Stimulated activated CD4-positive, alpha-beta T cell treated with anti-CD3 and anti-CD28 coated beads, Interleukin-2, amount 100 ng/mL, for 48 hours (primary cell): ENCODE measurements at places on chromosomes 7 and 10.

DNA sequence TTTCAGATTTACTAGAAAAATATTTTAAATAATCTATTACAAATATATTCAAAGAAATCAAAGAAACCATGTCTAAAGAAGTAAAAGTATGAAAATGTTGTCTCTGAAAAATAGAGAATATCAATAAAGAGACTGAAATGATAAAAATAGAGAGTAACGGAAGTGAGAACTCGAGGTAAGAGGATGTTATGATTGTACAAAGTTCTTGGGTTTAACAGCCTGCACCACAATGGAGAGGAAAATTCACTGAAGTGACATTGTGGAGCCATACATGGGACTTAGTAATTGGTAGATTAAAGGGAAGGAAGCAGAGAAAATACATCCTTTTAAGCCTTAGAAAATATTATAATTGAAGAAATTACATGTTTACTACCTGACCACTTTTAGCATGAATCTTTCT, 77.9 kb downstream of the THSD7A start:
- DNase-seq = no peak

DNA sequence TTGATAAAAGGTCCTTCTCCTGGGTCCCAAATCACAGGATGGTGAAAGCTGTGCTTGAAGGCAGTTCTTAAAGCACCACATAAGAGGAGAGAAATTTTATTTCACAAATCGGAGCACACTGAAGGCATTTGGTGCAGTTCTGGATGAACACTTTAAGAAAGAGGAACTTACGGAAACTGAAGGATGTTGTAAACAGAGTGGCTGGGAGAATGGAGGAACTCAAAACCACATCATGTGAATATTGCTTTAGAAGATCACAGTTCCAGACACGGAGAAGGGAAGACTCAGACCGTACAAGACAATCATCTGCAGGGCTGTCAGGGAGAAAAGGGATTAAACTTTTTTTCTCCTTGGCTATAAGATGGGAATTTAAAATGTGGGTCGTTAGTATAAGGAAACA, 9.0 kb upstream of the GPR141 start:
- no peak for DNase-seq

DNA sequence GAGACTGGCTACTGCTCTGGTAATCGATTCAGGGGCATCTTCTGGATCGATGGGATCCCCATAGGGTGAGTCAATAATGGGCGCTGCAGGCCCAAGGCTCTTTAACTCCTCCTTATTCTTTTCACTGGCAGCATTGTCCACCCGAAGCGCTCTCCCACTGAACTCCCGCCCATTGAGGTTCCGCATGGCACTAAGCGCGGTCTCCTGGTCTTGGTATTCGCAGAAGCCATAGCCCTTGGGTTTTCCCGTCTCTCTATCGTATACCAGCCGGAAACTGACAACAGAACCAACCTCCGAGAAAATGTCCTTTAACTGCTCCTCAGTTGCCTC, 285 bp downstream of the CSTF2T start:
- no peak for DNase-seq

- no peak for DNase-seq
These were observed 5.5 kb upstream of the OPN4 start for GRCh38 chr10:86648704-86649427.

- no peak for DNase-seq
These were observed 103.2 kb upstream of the CYP26C1 start for GRCh38 chr10:92957223-92958010.

DNA sequence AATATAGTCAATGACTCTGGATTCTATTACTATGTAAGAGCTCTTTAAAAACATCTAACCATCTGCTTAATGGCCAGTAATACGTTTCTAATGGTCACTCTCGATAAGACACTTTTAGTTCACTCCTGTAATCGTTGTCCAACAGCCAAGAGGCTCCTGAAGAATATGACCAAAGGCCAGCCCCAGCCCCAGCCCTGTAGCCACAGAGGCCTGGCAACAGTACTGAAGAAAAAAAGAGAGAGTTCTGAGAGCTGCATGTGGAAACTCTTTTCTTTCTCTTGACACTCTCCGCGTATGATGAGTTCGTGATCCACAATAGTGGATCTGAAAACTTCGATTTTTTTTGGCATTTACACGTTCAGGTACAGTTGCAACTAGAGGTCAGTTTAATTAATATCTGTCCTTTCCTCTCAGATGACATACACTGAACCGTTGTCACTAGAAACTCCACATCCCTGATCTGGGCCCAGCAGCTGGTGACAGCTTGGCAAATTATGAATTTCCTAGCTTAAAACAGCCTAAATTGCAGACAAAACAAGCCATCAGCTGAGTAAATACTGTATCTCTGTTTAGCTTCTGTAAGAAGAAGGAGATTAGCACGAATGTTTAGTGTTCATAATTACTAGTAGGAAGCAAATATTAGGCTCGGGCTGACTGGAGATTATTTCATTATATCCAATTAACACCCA, 456.7 kb downstream of the LRMDA start:
- no peak for DNase-seq

DNA sequence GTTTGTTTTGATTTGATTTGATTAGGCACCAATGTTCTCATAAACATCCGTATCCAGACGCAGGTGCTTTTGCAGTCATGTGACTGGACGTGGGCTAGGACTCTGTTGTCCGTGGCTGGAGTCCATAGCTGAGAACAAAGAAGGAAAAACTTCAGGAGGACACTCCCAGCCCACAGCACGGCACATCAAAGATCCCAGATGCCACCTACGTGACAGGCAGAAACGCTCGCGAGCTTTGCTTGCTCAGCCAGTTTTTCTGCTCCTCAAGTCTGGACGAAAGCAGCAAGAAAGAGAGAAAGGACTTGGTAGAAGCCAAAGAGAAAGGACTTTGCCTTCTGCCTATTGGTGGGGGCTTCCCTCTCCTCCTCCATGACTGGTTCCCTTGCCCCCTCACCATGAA, 6.9 kb upstream of the ZKSCAN1 start:
- no peak for DNase-seq

DNA sequence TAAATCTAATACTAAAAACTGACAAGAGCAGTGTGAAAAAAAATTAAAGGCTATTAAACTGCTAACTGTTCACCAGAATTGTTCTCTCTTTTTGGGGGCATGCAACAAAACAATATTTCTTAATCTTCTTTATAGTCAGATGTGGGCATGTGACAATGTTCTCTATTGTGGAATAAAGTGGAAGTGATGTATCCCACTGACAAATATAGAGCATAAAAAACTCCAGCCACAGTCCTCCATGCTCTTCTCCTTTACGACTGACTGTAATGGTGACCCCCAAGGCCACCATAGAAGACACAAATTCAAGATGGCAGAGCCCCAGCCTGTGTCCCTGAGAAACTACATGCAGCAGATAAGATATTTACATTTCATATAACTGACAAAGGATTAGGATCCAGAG, 11.6 kb upstream of the CCDC6 start:
- DNase-seq = no peak

DNA sequence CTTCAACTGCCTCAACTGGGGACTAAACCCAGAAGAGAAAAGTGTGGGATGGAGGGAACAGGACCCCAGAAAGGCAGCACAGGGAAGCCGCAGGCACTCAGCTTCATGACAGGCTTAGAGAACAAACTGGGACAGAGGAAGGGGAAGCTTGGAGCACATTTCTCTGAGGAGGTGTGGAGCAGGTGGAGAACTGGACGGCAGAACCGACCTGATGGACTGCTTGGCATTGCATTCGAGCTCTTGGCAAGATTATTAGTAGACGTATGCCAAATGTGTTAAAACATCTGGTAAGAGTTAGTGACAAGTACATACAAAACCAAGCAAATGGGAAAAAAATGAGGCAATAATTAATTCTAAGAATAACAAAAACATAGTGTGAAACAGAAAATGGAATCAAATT, 335.7 kb downstream of the SFMBT2 start:
- no peak for DNase-seq

GRCh38 chr10:76213876-76214275, 782.5 kb downstream of the LRMDA start:
- no peak for DNase-seq

DNA sequence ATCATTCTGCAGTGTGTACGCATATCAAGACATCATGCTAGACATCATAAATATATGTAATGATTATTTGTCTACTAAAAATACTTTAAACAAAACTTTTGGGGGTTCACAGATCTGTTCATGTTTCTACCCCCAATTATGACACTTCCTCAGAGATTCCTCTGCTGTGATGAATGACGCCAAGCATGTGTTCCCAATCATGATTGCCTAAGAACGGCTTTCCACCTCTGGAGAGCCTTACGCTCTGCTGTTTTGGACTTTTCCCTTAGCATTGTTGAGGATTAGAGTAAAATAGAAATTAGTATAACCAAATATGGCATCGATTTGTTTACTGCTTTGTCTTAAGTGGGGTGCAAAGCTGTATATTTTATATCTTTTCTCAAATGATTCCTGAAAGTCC, 236.3 kb upstream of the IGFBP3 start:
- DNase-seq = no peak

DNA sequence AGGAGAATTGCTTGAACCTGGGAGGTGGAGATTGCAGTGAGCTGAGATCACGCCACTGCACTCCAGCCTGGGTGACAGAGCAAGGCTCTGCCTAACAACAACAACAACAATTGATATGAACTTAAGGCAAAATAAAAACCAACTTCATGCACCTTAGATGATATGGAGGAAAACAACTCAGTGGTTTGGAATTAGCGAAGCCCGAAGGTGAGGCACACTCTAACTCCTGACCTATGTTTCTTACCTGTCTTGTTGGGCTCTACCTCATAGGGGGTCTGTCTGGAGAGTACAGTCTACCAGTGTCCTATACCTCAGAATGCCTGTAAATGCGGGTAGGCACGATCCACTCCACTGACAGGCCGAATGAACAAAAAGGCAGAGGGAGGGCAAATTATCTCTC, 24.3 kb upstream of the COBL start:
- DNase-seq = no peak

GRCh38 chr7:131326576-131326975, 1.1 kb upstream of the MKLN1 start:
- no peak for DNase-seq

- DNase-seq = no peak
These were observed 13.3 kb downstream of the SLC37A3 start for GRCh38 chr7:140384894-140385545.

DNA sequence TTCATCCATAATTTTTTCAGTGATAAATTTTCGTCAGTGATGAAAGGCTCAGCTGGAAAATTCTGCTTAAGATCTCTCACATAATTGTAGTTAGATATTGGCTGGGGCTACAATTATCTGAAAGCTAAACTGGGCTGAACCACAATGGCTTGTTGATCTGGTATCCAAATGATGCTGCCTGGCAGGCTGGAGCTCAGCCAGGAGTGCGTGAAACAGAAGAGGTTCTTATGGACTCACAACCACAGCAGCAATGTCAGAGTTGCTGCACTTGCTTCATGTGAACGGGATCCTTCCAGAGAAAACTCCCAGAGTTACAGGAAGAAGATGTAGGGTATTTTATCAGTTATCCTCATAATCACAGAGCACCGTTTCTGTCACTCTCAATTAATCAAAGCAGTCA, 533.2 kb upstream of the POM121L12 start:
- DNase-seq = no peak

- no peak for DNase-seq
These were observed 138.4 kb upstream of the CTTNBP2 start for GRCh38 chr7:118011652-118012051.

DNA sequence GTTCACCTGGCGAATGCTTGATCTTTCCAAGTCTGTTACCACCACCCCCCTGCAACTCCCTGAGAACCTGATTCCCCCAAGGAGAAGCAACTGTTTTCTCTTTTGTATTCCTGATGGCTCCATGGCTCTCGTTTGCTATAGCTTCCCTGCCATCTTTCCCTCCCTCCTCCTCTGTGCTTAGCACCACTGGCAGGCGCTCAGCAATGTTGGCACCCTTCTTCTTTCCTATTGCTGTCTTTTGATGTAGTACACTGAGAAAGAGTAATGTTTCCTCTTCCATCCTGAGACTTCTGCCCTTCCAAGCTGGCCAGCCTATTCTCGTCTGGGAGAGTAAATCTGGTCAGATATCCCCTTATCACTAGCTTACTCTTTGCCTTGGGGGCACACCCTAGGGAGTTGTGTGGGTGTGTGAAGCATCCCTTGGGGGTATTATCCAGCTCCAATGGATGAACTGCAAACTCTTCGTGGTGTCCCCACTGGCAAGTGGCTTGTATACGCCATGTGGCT, 74.0 kb downstream of the BMPER start:
- no peak for DNase-seq

DNA sequence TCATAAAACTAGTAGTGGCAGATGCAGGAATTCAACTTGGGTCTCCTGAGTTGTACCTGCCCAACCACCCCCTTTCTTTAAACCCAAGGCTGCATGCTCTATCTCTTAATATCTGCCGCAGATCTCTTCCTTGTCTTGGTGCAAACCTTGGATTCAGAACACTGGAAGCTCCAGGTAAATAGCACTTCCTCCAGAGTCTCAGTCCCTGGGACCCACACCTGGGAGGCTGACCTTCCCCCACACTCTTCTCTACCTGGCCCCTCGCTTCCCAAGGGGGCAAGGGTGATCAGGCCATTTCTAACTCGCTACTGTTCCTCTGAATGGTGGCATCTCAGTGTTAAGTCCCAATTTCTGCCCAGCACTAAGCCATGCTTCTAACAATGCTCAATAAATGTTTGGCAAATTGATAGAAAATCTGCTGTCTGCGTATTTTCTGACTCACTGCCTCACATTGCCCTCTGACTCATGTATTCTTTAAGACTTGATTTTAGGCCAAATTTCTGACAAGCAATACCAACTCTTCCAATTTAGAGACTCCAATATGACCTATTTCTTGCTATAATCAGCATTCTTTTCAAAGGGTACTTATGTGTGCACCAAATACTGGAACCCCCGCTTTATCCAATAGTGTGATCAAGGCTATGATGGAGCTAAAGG, 68.0 kb upstream of the PPP1R3C start:
- DNase-seq = no peak

GRCh38 chr10:68067029-68067428, 8.1 kb downstream of the HERC4 start:
- DNase-seq = no peak

GRCh38 chr7:100752994-100753393, 19.6 kb downstream of the ZAN start:
- no peak for DNase-seq

- no peak for DNase-seq
These were observed 7.4 kb downstream of the ELFN1 start for GRCh38 chr7:1677206-1678080.

DNA sequence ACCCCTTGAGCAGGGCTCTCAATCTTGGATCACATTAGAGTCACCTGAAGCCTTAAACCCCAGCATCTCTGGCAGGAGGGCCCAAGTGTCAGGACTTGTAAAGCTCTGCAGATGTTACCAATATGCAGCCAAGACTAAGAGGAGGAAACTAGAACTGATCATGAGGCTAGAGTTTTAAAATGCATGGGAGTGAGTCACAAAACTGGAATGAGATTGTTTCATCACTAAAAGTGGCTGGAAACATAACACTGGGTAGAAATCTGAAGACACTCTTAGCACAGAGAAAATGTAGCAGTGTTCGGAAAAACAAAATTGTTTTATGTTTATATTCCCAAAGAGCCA, 63.3 kb upstream of the GHITM start:
- no peak for DNase-seq

- no peak for DNase-seq
These were observed 64.3 kb downstream of the ZRANB1 start for GRCh38 chr10:125006188-125006680.

GRCh38 chr7:45182856-45183710, 25.5 kb downstream of the RAMP3 start:
- DNase-seq = no peak
